H9 (cell line): ENCODE measurements at places on chromosomes 3 and 15. TPM values are rescaled to one million over a fixed set of nuclear protein-coding genes. Genes with fewer than 3 reads are reported as not detected.

GPD1L gene
- total RNA-seq: 3.7 and 4.0 TPM in 2 replicates

IL20RB gene
- total RNA-seq: 1.5 TPM in 2 replicates

GRCh38 chr3:168424059-168424734, 328.5 kb upstream of the GOLIM4 start:
- no peaks in the 10 kb centered on the region for H3K27me3 ChIP-seq
- no peaks in the 10 kb centered on the region for H3K4me1 ChIP-seq
- no peak overlapping the region for H3K27ac ChIP-seq
- H3K36me3 ChIP-seq: no peaks in the 10 kb centered on the region; the same call in 2 of the 3 replicates
- no peak for DNase-seq

DNA sequence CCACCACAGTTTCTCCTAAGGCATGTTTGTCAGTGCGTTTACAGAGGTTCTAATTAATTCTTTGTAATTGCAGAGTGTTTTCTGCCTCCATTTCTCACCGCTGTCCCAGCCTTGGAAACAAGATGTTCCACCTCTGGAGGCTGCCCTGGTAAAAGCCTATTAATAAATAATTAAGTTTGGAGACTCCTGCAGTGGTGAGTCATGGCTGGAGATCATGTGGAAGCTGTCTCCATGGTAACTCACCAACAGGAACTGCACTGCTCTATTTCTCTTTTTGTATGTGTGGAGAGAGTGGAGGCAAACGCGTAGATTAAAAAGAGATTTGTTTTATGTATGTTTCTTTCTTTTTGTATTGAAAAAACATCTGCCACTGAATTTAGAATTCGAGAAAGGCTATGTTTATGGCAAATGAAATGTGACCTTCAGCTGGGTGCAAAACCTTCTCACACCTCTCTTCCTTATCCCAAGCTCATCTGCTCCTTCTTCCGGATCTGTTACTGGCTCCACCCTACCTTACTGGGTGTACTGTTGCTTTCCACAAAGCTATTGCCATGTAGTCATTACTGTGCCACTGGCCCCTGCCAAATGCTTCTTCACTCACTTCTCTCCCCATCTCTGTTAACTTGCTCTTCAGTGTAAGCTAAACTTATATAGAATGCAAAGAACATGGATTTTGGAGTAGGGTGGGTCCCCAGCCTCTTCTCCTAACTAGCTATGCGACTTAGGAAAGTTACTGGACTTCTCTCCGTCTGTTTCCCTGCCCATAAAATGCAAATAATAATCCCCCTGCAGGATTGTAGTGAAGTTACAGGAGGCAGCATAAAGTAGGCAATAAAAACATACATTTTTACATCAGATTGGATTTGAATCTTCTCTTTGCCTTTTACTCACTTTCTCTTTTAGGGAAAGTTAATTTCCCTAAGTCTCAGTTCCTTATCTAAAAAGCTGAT, 778.5 kb downstream of the NTRK3 start:
- peak; percentile 31 for DNase-seq
- H3K4me3 ChIP-seq: no peak overlapping the region
- H3K4me1 ChIP-seq: no peaks in the 10 kb centered on the region
- H3K27ac ChIP-seq: no peak overlapping the region
- no peaks in the 10 kb centered on the region for H3K27me3 ChIP-seq

GRCh38 chr15:58407778-58408177, 24.0 kb upstream of the LIPC start:
- no peak overlapping the region for H3K27ac ChIP-seq
- DNase-seq: no peak
- H3K27me3 ChIP-seq: no peaks in the 10 kb centered on the region
- no peaks in the 10 kb centered on the region for H3K4me1 ChIP-seq
- no peaks in the 10 kb centered on the region for H3K36me3 ChIP-seq

- no peaks in the 10 kb centered on the region for H3K27me3 ChIP-seq
- no peak overlapping the region for H3K27ac ChIP-seq
- no peaks in the 10 kb centered on the region for H3K4me1 ChIP-seq
- peak; percentile 44 for DNase-seq
These were observed 786.4 kb downstream of the MCTP2 start for GRCh38 chr15:95017666-95018328.
